ENCODE measurements at places on chromosomes 2 and 18. TPM values are rescaled to one million over a fixed set of nuclear protein-coding genes. Genes with fewer than 3 reads are reported as not detected.

The ELOA2 gene
- total RNA-seq: not detected

The UGT1A3 gene
- total RNA-seq: not detected

- H3K36me3 ChIP-seq: no peaks in the 10 kb centered on the region
- no peak overlapping the region for H3K4me3 ChIP-seq
- H3K27ac ChIP-seq: no peak overlapping the region
- H3K27me3 ChIP-seq: peaks cover 7% of the 10 kb centered on the region
- H3K4me1 ChIP-seq: no peaks in the 10 kb centered on the region
These were observed 49.8 kb downstream of the SLC4A5 start for GRCh38 chr2:74293191-74293991.

DNA sequence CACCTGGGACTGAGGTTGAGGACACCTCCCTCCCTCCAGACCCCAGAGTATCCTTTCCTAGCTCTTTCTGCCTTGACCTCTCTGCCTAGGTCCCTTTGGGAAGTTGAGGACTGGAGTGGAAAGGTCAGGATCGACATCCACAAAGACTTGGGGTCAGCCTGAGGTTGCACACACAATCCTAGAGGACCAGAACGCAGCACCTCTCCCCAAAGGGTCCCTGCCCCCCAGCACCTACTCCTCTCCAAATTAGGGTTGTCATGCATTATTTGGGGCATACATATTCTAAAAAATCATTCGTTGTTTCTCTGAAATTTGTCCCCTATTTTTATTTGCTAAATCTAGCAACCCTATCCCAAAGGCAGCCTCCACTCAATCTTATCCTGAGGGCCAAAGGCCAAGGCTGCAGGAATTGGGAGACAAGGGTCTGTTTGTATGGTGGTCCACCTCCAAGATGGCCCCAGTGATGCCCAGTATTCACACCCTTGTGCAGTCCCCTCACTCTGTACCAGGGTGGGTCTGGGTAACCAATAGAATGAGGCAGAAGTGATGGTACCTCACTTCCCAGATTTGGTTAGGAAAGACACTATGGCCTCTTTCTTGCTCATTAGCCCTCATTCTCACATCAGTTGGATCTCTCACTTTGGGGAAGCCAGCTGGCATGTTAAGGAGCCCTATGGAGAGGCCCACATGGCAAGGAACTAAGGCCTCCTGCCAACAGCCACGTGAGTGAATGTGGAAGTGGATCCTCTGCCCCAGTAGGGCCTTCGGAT, 3.5 kb upstream of the CHRNG start:
- no peaks in the 10 kb centered on the region for H3K4me1 ChIP-seq
- no peaks in the 10 kb centered on the region for H3K36me3 ChIP-seq
- no peak for DNase-seq
- no peak overlapping the region for H3K4me3 ChIP-seq
- H3K27ac ChIP-seq: no peak overlapping the region

DNA sequence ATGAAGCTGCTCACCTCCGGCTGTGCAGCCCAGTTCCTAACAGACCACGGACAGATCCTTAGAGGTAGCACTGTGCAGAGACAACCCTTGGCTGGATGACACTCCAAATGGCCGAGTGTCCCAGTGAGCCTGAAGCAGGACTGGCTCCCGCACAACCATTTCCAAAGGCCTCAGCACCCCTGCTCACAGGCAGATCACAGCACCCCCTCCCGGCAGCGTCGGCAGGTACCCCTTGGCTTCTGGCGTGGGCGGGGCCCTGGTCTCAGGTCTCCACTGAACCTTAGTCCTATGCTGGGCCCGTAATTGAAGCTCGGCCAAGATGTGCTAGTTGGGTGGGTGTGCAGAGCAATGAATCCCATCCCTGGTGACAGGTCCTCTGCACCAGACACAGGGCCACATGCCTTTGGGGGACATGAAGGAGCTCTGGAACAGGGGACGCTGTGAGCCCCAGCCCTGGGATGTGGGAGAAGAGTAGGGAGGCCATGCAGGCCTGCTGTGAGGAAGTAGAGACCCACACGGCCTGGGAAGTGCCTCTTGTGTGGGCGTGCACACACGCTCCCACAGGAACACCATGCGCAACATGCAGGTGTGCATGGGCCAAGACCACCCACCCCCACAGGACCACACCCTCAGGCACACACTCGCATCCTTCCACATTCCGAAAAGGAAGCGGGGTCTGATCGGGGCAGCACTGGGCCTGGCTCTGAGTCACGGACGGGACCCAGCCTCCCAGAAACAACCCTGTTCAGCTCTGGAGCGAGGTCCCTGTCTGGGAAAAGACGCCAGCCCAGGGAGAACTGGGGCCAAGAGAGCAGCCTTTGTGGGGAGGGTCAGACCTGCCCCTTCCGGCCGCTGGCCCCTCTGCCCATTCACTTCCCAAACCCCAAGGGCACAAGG, 2.8 kb downstream of the DUSP2 start:
- no peaks in the 10 kb centered on the region for H3K36me3 ChIP-seq
- H3K27me3 ChIP-seq: no peaks in the 10 kb centered on the region
- no peak for DNase-seq

DNA sequence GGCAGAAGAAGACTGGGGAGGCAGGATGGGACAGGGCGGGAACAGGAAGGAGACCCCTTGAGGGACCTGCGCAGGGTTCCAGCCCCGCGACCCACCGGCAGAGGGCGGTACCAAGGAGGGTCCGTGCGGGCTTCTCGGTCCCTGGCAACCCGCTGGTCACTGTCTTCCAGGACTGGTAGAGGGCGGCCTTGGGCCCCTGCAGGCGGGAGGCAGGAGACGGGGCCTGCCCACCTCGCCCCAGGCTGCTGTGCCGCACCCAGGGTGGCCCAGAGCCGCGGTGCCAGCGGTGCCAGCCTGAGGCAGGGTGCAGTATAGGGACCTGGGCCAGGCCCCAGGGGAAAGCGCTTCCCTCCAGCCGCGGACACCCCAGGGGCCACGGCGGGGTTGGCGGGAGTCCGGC, 34.5 kb downstream of the NEURL3 start:
- no peak overlapping the region for H3K4me3 ChIP-seq
- DNase-seq: no peak
- H3K4me1 ChIP-seq: no peaks in the 10 kb centered on the region
- H3K27ac ChIP-seq: no peak overlapping the region
